Adrenal gland (tissue), 19 donors: ENCODE measurements at places on chromosomes 1 and 21. TPM values are rescaled to one million over a fixed set of nuclear protein-coding genes. Genes with fewer than 3 reads are reported as not detected.
A peak's percentile ranks its signal among the peaks of the same experiment; 100 is the strongest.

DNA sequence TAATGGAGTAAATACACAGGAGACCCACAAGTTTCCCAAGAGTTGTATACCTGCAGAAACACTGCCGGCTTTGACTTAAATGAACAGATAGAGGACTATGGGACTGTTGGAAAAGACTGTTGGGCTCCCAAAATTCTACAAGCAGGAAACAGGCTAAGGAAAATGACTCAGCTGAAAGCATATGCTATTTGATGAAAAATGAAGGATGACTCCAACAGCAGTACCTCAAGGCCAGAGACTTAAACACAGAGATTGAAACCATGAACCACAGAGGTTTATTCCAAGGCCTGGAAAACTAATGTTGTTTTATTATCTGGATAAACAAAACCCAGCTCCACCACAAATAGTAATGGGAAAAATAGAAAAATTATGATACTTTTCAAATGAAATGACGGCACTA lies 187.7 kb downstream of the TNFSF18 start:
- no peak overlapping the region for H3K27ac ChIP-seq
- H3K27me3 ChIP-seq, result no peaks in the 10 kb centered on the region
- H3K4me1 ChIP-seq, result no peaks in the 10 kb centered on the region
- no peak overlapping the region for H3K4me3 ChIP-seq

DNA sequence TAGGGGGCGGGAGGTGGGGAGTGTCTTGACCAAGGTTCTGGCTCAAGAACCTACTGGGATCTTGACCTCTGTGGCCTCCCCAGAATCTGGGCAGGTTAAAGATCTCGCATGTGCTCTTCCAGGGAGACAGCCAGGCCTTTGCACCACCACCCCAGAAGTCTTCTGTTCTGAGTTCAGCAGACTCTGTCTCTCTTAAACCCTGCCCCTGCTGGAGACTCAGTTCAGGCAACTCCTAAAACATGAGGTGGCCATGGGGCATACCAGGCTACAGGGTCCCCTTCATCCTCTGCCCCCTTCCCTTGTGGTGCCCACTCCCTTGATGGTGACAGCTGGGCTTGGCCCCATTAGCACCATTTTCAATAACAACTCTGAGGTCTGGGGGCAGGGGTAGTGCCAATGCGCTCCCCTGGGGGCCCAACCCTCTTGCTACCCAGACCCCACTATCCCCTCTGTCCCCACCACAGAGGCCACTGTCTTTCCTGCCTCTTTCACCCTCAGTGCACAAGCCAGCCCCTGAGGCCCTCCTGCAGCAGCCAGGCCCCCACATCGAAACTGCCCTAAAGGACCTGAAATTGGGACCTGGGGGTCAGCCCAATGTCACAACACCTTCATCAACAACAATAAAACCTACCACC lies 132.7 kb upstream of the RUNX3 start:
- no peaks in the 10 kb centered on the region for H3K4me1 ChIP-seq
- no peak overlapping the region for H3K4me3 ChIP-seq
- no peaks in the 10 kb centered on the region for H3K36me3 ChIP-seq
- H3K27ac ChIP-seq, result no peak overlapping the region
- no peaks in the 10 kb centered on the region for H3K27me3 ChIP-seq

DNA sequence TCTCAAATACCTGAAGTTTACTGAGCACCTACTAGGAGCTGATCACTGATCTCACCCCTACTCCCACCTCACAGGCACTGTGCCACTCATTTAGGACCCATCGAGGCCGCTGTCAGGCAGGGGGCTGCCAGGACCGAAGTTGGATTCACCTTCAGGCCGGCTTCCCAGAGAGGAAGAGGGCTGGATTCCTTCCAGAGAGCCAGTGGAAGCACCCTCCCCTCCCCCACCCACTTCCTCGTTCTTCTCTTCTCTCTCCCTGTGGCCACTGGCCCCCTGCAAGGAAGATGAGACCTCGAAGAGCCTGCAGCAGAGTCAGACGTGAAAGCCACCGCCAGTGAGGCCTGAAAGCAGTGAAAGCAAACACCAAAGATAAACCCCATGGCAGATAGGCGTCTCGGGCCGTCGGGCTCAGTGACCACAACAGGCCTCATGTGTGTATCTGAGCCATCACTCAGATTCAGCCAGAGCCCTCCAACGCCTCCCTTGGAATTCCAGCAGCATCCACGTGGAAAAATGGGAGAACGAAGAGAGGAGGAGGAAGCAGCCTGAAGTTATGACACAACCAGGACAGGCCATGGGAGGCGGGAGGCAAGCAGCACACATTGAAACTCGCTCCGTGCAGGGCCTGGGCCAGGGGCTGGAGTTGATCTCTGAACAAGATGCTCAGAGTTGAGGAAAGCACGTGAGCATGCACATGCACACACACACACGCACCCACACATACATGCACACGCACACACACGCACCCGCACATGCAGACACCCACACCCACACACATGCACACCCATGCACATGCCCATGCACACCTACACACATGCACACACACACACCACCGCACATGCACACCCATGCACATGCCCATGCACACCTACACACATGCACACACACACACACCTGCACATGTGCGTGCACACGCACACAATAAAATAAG lies 6.2 kb upstream of the AGTRAP start:
- no peak for DNase-seq
- no peaks in the 10 kb centered on the region for H3K36me3 ChIP-seq
- peak overlapping the region; percentile 69 for H3K27ac ChIP-seq
- H3K4me3 ChIP-seq, result no peak overlapping the region

DNA sequence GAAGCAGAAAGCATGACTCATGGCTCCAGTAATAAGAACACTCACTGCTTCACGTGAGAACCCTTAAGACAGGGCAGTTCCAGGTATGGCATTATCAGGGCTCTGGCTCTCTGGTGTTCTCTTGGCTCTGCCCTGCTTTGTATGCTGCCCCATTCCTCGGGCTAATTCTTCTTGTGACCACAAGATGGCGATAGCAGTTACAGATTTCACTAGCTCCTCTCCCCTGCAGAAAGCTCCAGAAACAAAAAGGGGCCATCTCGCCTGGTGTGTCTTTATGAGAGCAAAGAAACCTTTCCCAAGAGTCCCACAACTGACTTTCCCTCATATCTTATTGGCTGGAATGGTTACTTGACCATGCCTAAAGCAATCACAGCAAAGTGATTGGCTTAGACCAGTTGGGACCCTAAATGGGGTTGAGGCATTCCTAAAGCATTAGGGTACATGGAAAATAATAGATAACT lies 60.1 kb downstream of the F3 start:
- no peak overlapping the region for H3K4me3 ChIP-seq
- no peak overlapping the region for H3K27ac ChIP-seq
- no peaks in the 10 kb centered on the region for H3K36me3 ChIP-seq
- no peaks in the 10 kb centered on the region for H3K27me3 ChIP-seq
- H3K4me1 ChIP-seq, result no peaks in the 10 kb centered on the region

DNA sequence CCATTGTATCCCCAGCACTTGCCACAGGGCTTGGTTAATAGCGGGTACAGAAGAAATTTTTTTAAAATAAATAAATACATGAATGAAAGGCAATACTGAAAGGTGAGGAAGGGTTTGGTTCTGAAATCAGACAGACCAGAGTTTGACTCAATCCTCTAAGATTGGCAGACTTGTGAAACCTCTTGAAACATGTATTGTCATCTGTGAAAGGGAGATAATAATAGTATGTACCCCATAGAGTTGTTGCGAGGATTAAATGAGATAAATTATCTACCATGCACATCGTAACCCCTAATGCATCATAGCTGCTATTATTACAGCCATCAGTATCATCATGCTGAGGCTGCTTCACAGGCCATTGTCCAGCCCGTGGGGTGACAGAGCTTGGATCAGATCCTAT lies 41.4 kb downstream of the S1PR1 start:
- no peak overlapping the region for H3K27ac ChIP-seq
- no peaks in the 10 kb centered on the region for H3K27me3 ChIP-seq
- no peak overlapping the region for H3K4me3 ChIP-seq
- H3K36me3 ChIP-seq, result no peaks in the 10 kb centered on the region

DNA sequence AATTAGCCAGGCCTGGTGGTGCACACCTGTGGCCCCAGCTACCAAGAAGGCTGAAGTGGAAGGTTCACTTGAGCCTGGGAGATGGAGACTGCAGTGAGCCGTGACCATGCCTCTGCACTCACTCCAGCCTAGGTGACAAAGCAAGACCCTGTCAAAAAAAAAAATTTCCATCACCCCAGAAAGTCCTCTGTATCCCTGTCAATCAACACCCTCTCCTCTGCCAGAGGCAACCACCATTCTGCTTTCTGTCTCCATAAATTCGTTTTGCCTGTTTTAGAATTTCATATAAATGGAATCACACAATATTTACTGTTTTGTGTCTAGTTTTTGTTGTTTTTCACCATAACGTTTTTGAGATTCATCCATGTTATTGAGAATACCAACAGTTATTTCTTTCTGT lies 141.6 kb upstream of the SLC45A1 start:
- DNase-seq, result no peak
- no peaks in the 10 kb centered on the region for H3K27me3 ChIP-seq
- no peak overlapping the region for H3K27ac ChIP-seq
- no peak overlapping the region for H3K4me3 ChIP-seq

DNA sequence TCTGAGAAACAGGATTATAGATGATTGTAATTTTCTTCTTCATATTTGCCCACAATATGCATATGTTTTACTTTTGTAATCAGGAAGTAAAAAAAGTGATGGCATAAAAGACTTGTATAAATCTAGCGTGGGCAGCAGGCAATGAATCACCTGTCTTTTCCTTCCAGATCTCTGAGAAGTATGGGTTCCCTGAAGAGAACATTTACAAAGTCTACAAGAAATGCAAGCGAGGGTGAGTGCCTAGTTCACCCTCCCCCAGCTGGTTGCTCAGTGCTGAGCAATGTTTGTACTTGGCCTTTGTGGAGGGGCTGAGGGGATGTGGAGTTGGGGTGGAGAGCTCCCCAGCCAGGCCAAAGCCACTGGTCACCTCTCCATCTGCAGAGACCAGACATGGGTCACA lies 30.7 kb downstream of the GRHL3 start:
- no peaks in the 10 kb centered on the region for H3K27me3 ChIP-seq
- H3K4me3 ChIP-seq, result no peak overlapping the region
- no peaks in the 10 kb centered on the region for H3K36me3 ChIP-seq
- H3K4me1 ChIP-seq, result no peaks in the 10 kb centered on the region
- no peak for DNase-seq
- no peak overlapping the region for H3K27ac ChIP-seq

GRCh38 chr1:156386949-156387869 lies 18.2 kb downstream of the RHBG start:
- no peaks in the 10 kb centered on the region for H3K4me1 ChIP-seq
- H3K4me3 ChIP-seq, result no peak overlapping the region
- no peak for DNase-seq
- no peak overlapping the region for H3K27ac ChIP-seq
- H3K27me3 ChIP-seq, result peaks cover 29% of the 10 kb centered on the region
- no peaks in the 10 kb centered on the region for H3K36me3 ChIP-seq

GRCh38 chr1:193113258-193113991 lies 8.2 kb upstream of the GLRX2 start:
- H3K4me1 ChIP-seq, result peaks cover 12% of the 10 kb centered on the region
- H3K36me3 ChIP-seq, result no peaks in the 10 kb centered on the region
- no peak for DNase-seq

GRCh38 chr1:100736746-100737145 lies 17.2 kb downstream of the VCAM1 start:
- no peak for DNase-seq
- peaks cover 12% of the 10 kb centered on the region for H3K4me1 ChIP-seq
- H3K36me3 ChIP-seq, result no peaks in the 10 kb centered on the region
- H3K4me3 ChIP-seq, result no peak overlapping the region
- H3K27ac ChIP-seq, result peak overlapping the region; percentile 62

DNA sequence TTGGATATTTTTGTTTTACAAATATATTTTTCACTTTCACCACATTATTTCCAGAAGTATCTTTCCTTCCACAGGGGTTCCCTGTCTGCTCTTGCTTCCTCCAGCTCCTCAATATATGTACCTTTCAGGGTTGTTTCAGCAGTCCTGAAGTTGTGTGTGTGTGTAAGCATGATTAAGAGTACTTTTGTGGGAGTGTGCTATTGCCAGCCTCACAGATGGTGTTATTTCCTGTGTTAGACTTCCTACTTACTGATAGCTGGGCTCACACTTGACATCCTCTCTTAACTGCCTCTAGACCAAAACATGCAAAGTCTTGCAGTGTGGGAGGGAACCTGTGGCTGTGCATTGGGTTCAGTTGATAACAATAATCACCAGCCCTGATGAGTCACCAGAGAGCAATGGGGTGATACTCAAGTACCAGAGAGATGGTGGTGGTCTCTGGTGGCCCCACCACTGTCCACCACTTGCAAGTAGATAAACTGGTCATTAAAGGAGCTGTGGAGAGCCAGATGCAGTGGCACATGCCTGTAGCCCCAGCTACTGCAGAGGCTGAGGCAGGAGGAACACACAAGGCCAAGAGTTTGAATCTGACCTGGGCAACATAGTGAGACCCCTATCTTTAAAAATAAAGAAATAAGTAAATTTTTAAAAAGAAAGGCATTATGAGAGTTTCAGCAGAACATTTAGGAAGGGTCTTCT lies 126.7 kb downstream of the NR5A2 start:
- H3K4me3 ChIP-seq, result no peak overlapping the region
- H3K27ac ChIP-seq, result no peak overlapping the region
- H3K4me1 ChIP-seq, result no peaks in the 10 kb centered on the region
- H3K27me3 ChIP-seq, result no peaks in the 10 kb centered on the region
- DNase-seq, result no peak
- no peaks in the 10 kb centered on the region for H3K36me3 ChIP-seq

DNA sequence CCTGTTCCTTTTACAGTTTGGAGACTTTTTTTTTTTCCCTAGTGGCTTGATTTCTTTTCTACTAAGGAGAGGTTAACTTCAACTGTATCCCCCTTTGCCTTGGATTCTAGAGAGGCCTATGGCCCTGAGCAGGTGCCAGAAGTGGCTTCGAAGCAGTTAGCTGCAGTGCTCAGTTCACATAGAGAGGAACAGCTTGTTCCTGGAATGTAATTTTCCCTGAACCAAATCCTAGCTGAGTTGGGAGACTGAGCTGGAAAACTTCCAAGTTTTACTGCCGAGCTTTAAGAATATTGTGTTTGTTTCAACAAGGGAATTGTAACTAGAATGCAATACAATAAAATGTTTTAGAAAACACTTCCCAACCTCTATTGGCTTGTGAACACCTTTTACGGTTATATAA lies 17.5 kb downstream of the RD3 start:
- H3K36me3 ChIP-seq, result no peaks in the 10 kb centered on the region
- H3K4me1 ChIP-seq, result no peaks in the 10 kb centered on the region
- no peaks in the 10 kb centered on the region for H3K27me3 ChIP-seq
- no peak overlapping the region for H3K27ac ChIP-seq
- DNase-seq, result no peak

Gene AMY1C
- total RNA-seq, result not detected

Gene LCE3D
- not detected for total RNA-seq

Gene B3GALT6
- total RNA-seq, result 16.1 TPM

Gene NECAP2
- total RNA-seq, result 63.8 TPM

Gene ALG6
- 10.2 TPM for total RNA-seq
